ENCODE measurements at places on chromosomes 2 and 18.

DNA sequence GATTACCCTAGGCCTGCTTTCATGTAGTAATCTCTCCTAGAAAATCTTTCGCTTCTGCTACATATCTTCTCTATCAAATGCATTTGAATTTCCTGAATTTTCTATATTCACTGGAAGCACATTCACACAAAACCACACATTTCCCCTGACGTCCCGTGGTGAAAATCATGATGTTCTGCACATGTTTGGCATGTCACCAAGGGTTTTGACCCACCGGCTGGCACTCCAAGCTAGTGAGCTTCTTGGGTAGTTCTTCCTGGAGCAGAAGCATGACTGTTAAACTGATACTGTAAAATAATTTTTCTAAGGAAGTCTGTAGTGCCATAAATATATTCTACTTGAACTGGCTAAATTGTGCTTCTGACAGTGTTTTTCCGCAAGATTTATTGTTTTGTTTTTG, 510.1 kb upstream of the SLC8A1 start:
- DNase-seq: no peak

GRCh38 chr2:240901986-240902614, 4.0 kb upstream of the CROCC2 start:
- no peak for DNase-seq

- DNase-seq: no peak
Measured at GRCh38 chr18:9474108-9474982, 968 bp upstream of the RALBP1 start.

DNA sequence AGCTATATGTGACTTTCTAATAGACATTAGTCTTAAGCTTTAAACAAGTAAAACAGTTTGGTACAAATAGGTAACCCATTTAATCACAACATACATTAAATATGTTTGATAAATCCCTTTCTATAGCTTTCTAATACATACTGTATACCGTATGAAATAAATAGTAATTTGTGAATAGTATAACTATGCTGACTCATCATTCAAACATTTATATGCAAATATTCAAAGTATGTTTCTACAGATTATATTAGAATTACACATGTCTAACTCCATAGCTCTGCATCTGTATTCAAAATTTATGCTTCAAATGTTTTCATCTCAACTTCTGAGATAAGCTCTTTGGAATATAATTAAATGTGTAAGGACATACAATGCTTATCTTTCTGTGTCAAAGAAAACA, 142.7 kb upstream of the ZNF804A start:
- no peak for DNase-seq

- no peak for DNase-seq
Measured at GRCh38 chr2:51219468-51219867, 187.5 kb upstream of the NRXN1 start.

GRCh38 chr2:162342841-162343240, 1.1 kb upstream of the GCA start:
- no peak for DNase-seq

GRCh38 chr2:44186810-44187209, 18.1 kb downstream of the PPM1B start:
- no peak for DNase-seq

DNA sequence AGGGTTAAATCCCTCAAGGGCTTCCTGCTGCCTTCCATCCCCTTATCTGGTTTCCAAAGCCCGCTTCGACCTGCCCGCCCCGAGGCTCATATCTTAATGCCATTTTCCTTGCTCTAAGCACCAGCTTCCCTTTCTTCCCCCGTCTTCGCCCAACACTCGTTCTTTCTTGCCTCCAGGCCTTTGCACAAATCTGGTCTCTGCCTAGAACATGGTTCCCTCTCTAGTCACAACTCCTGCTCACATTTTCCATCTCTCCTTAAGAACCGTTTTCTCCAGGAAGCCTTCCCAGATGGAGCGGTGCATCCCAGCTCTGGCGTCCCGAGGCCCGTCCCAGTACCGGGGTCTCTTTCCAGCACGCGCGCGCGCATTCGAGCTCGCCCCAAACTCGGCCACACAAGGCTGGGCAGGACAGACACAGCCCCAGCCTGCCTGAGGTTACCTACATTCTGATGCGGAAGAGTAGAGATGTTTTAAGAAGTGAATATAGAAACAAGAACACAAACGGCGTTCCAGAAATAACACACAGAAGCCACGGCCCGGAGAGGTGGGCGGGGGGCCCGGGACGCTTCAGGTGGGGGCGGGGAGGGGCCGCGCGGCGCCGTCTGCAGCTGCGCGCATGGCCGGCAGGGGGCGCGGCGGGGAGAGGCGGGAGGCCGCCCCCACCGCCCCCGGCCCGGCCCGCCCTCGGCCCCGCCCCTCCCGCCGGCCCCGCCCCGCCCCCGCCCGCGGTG, at the start of gene DGKD:
TSS of gene DGKD (plus strand) at position 726 of the 731 bp plus-strand sequence. CDS start 25 bp downstream, outside the sequence.
- peak; percentile 65 for DNase-seq

- DNase-seq: no peak
Measured at GRCh38 chr18:28065793-28066186, 111.1 kb downstream of the CDH2 start.

DNA sequence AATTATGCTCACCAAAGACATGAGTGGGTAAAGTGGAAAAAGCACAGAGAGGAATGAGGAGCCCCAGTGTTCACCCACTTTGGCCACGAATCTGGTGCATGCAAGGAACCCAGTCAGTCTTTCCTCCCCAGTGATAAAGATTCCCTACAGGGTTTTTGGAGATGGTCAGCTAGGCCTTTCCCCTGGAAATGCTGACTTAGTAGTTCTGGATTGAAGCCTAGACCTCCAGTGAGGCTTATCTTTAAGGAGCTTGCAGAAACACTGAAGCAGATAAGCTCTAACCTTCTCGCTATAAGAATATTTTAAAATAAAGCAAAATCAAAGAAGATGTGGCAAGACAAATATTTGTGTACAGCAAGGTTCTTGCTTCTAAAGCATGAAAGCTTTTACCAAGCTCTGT, 178.3 kb upstream of the CCDC68 start:
- no peak for DNase-seq

GRCh38 chr2:217332866-217333265, 473.0 kb upstream of the TNP1 start:
- no peak for DNase-seq

GRCh38 chr2:157822993-157823392, 53.1 kb downstream of the ACVR1 start:
- no peak for DNase-seq

- DNase-seq: no peak
Measured at GRCh38 chr18:73613706-73614340, 533.8 kb downstream of the FBXO15 start.

DNA sequence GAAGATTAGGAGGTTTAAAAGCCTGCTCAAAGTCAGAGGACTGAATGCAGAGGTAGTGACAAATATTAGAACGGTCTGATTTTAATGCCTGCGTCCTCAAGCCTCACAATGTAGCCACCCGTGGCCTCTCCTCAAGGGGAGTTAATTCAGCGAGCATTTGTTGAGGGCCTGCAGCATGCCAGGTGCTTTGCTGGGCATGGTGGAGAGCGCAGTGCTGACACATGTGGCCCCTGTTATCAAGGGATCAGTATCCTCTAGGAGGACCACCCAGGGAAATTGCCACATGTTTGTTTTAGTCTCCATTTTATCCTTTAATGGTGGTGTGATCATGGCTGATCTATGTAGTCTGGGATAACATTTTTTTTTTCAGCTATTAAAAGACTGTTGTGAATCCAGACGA, 19.2 kb downstream of the PMAIP1 start:
- DNase-seq: no peak

DNA sequence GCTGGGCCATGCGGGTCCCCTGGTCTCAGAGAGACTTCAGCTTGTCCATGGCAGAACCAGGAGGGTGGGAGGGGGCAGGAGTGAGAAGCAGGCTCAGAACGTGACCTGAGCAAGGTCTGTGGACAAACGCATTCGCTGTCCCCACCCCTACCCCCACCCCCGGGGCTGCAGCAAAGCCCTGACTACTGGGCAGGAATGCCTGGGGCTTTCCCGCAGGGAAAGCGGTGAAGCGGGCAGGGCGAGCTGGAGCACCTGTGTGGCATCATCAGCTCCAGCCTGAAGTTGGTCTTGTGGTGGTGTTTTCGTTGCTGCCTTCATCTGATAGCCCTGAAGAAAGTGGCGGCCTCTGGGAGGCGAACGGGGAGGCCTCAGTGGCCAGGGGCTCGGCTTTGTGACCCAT, 26.1 kb upstream of the ALKAL2 start:
- no peak for DNase-seq

- DNase-seq: no peak
Measured at GRCh38 chr2:211437396-211437795, 881.0 kb downstream of the CPS1 start.

DNA sequence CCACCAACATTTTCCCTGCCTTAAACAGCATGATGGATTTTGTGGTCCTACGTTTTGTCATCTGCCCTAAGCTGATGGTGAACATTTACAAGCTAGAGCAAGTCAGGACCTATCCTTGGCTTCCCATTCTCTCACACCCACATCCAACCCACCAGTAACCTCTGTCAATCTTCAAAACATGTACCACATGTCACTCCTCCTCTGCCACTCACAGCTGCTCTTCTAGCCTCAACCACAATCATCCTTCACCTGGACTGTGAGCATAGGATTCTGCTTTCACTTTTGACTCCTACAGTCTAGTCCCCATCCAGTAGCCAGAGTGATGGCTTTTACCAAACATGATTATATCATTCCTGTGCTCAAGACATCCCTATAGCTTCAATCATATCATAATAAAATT, 279.8 kb upstream of the DLGAP1 start:
- DNase-seq: no peak

DNA sequence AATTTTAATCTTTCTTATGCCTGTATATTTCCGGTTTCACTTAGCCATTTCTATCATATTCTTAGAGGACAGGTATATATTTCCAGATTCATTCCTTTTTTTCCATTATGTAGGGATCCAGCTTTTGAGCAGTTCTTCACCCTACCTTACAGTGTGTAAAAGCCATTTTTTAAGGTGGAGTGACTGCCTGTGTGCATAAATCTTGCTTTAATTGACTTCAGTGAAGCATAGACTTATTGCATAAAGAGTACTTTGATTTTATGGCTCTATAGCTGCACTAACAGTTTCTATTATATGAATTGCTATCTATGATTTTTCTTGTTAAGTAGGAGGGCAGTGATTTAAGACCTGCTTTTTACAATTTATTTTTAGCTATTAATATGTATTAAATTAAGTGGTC, 132.6 kb downstream of the NYAP2 start:
- no peak for DNase-seq

DNA sequence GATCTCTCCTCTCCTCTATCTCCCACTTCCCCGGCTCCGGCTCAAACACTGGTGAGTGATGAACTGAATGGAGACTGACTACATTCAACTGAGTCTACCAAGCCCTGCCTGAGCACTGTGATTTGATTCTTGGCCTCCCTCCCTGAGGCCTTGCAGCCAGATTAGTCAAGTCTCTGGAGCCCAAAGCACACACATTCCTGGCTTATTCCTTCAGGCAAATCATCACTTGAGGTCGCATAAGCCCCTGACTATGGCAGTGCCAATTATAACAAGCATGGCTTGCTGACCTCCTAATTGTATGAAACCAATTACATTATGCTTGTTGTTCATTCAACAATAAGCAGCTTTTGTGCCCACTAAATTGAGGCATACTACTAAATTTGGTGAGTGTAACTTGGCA, 34.6 kb downstream of the EFEMP1 start:
- DNase-seq: no peak

DNA sequence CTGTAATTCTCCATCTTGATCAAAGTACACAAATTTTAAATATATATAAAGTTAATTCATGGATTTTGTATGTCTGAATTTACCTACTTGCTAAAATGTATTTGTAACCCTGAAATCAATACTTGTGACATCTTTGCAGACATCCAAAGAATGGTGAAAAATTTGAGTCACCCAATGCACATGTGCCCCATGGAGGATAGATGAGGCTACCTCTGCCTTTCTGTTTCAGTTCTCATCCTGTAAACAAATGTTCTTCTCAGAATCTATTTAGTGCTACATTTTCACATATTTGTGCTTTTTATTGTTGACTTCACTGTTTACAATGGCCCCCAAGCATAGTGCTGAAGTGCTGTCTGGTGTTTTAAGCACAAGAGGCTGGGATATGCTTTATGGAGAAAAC, 171.5 kb downstream of the LRATD1 start:
- DNase-seq: no peak

DNA sequence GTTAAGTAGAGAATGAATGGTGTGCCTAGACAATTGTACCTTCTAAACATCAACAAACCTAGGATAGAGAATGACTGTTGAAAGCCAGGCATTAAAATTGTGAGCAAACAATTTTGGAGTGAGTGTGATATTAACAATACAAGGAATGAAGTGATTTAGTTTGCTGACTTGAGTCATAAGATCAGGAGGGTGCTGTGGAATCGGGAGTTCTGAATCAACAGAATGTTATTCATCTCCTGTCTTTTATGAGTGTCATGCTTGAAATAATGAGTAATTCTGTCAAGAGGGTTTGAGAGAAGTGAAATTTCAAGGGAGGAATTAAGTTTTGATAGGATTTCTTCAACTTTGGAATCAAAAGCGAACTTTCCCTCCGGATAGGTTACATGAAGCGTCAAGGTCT, 214.4 kb upstream of the DSEL start:
- no peak for DNase-seq

DNA sequence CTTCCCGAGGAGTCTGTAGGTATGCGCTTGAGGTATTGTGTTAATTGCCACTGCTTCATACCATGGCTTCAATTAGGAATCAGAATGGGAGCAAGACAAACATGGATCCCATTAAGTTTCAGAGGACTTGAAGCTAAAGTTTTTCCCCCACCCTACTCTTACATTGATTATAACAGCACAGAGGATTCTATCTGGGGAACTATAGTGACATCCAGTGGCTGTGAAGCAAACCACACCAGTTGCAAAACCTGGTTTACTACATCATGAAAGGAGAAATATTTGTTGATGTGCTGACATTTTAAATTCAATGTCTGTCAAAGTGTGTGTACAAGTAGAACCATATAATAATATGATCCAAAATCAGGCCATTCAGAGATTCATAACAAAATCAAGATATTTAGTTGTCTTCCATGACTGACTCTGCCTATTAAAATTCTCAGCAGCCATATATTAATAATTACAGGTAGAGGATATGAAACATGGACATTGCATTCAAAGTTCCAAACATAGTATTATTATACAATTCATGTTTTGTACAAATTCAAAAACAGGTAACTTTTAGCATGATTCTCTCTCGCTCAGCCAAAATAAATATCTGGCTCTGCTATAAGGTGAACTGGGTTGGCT, 82.9 kb downstream of the GRB14 start:
- DNase-seq: no peak

- no peak for DNase-seq
Measured at GRCh38 chr2:112239862-112240261, 15.0 kb downstream of the ZC3H8 start.

- DNase-seq: no peak
Measured at GRCh38 chr2:33670392-33670937, 71.4 kb upstream of the FAM98A start.

DNA sequence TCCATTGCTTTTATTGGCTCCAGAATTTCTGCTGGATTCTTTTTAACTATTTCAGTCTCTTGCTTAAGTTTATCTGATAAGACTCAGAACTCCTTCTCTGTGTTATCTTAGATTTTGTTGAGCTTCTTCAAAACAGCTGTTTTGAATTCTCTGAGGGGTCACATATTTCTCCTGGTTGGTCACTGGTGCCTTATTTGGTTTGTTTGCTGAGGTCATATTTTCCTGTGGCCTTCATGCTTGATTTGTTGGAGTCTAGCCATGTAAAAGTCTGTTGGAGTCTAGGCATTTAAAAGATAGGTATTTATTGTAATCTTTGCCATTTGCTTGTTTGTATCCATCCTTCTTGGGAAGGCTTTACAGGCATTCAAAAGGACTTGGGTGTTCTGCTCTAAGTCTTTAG, 398.7 kb downstream of the DSEL start:
- DNase-seq: no peak

GRCh38 chr2:132581991-132582738, 87.8 kb downstream of the LYPD1 start:
- DNase-seq: no peak

- no peak for DNase-seq
Measured at GRCh38 chr2:208093128-208093527, 31.2 kb downstream of the CRYGD start.

All from stimulated activated CD8-positive, alpha-beta memory T cell treated with anti-CD3 and anti-CD28 coated beads, Interleukin-2, amount 100 ng/mL, for 1 hour (primary cell).